ENCODE measurements at places on chromosomes 16 and 17. TPM values are rescaled to one million over a fixed set of nuclear protein-coding genes. Genes with fewer than 3 reads are reported as not detected.
A peak's percentile ranks its signal among the peaks of the same experiment; 100 is the strongest.

- DNase-seq = no peak
These were observed 7.1 kb upstream of the LPCAT2 start for GRCh38 chr16:55501549-55502322.

DNA sequence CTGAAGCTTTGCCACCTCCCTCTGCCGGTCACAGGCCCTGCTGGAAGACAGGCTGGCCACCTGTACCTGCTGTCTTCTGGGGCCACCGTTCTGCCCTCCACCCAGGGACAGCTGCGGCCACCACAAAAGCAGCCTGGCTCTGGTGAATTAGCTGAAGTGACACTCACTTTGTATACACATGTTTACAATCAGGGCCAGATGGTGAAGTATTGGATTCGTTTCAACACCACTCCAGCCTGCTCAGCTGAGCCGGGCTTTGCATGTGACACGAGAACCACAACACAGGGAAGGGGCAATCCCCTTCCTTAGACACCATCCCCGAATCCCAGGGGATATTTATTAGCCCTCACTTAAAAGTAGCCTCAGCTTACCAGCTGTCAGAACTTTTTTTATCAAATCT is 191.5 kb upstream of the RPL38 start:
- DNase-seq = no peak

- DNase-seq = no peak
These were observed 10.7 kb downstream of the RPRML start for GRCh38 chr17:46968224-46968834.

DNA sequence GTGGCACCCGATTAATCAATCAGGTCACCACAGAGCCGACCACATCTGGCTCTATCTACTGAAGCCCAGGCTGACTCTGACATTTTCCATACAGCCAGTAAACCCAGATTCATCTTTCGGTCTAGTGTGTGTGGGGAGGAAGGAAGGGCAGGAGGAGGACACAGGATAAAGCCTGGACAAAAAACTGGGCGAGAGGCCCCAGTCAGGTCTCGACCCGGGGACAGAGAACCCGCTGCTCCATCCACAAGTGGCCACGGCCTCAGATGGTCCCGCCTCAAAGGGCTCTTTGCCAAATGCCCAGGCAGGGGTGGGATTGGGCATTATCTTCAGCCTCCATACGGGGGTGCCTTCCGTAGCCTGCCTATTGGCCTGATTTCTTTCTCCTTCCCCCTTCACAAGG is 7.8 kb downstream of the ABR start:
- no peak for DNase-seq

DNA sequence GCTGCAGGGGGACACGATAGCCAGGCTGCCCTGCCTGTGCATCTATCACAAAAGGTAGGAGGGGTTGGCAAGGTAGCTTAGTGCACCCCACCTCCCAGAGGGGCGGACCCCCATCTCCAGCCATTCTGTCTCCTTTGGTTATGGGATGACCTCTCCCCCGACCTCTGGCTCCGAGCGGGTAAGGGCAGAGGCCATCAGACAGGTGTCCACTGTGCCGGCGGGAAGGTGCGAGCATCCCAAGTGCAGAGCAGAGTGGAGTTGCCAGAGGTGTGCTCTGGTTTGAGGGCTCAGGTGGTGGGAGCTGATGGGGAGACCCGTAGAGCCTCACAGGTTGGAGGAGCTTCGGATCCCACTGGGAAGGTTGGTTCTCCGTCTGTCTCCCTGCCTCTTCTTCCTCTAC is 11.7 kb downstream of the LDHD start:
- DNase-seq = no peak

GRCh38 chr16:68287276-68288251 is 23.2 kb downstream of the SLC7A6OS start:
- DNase-seq = peak; percentile 85

DNA sequence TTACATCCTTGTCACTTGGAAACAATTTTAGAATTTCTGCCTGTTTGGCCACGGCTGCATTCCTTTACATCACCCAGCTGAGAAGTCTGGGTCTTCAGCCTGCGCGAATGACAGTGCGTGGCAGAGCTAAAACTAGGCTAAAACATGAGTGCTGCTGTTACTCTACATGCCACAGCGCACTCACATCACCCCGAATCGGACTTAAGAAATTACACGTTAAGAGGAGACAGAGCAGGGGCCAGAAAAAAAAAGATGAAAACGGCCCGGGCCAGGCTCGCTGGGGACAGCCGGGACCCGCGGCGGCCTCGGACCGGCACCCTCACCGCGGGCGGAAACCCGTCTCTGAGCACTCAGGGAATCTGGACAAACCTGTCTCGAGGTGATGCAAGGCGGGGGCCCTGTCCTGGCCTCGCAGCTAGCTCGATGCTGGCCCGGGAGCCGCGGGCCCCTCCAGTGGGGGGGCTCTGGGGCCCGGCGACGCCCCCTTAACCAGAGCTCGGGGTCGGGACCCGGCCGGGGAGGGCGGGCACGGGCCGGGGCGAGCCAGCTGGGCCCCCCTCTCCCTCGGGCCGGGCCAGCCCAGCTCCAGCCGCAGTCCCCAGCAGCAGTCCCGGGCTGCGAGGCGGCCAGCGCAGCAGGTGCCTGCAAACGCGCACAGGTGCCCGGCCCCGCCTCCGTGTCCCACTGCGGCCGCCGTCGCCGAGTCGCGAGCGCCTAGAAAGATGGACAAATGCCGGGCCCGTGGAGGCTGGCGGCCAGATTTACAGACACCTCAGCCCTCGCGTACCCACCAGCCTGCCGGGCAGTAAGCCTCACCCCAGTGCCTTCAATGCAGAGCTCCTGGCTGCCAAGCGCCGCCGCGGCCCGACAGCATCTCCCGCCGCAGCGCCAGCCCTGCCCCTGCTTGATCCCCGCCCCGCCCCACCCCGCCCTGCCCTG is at the start of gene AKTIP:
TSS of gene AKTIP (minus strand) at position 879 of the 939 bp plus-strand sequence. CDS start 2,950 bp downstream, outside the sequence.
- peak; percentile 44 for DNase-seq

DNA sequence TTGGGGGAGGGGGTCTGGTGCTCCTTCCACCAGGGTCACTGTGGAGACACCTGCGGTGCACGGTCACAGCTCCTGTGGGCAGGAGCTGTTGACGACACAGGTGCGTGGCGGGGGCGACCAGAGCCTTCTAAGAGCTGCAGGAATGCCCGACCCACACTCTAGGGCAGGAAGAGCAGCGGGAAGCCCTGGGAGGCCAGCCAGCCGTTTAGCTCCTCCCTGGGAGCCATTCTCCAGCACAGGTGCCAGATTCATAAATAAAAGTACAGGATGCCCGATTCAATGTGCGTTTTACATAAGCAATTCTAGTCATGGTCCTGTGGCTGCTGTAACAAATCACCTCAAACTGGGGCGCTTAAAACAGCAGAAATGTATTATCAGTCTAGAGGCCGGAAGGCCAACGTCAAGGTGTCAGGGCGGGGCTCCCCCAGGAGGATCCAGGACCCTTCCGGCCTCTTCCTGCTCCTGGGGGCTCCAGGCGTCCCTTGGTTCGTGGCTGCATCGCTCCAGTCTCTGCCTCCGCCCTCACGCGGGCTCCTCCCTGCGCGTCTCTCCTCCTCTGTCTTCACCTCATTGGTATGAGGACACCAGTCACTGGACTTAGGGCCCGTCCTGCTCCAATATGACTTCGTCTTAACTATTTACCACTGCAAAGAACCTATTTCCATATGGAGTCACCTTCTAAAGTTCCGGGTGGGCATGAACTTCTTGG is 155.4 kb downstream of the FOXL1 start:
- DNase-seq = no peak

DNA sequence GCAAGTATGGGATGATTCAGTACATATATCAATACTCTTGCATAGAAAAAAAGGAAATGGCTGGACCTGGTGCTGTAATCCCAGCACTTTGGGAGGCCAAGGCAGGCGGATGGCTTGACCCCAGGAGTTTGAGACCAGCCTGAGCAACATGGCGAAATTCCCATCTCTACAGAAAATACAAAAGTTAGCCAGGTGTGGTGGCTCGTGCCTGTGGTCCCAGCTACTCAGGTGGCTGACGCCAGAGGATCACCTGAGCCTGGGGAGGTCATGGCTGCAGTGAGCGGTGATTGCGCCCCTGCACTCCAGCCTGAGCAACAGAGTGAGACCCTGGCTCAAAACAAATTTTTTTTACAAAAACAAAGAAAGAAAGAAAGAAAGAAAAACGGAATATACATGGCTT is 7.1 kb upstream of the SGF29 start:
- DNase-seq = no peak

GRCh38 chr16:3017794-3018506 is at the start of gene CLDN6:
TSS of gene CLDN6 (minus strand) at chr16:3018183. CDS start at chr16:3016021, 2,162 bp downstream.
- DNase-seq = no peak

- no peak for DNase-seq
These were observed 6.0 kb upstream of the ATP1B2 start for GRCh38 chr17:7644775-7645174.

GRCh38 chr17:55090079-55090492 is 121.5 kb downstream of the STXBP4 start:
- DNase-seq = no peak

GRCh38 chr17:58232707-58233156 is 5.7 kb upstream of the LPO start:
- no peak for DNase-seq

DNA sequence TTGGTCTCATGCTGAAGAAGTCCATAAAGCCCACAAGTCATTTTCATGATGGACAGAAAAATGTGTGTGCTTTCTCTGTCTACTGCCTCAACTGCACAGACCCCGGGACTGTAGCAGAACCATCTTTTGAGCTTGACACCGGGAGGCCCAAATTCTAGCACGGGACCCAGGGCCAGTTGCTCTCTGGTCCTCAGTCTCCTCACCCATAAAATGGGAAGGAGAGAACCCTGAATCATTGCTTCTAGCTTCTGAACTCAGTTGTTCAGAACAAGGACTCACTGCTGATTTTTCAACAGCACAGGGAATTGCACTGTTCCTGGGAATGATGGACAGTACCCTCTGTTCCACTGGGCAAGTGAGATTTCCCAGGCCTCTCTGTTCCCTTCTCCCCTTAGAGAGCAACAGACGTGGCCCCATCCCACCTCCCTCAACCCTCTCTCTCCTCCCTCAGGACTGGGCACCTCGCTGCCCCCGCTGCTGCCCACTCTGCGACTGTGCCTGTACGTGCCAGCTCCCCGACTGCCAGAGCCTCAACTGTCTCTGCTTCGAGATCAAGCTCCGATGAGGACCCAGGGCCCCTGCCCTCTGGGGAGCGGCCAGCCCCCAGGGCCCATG is 2.2 kb upstream of the ALDOA start:
- DNase-seq = no peak

DNA sequence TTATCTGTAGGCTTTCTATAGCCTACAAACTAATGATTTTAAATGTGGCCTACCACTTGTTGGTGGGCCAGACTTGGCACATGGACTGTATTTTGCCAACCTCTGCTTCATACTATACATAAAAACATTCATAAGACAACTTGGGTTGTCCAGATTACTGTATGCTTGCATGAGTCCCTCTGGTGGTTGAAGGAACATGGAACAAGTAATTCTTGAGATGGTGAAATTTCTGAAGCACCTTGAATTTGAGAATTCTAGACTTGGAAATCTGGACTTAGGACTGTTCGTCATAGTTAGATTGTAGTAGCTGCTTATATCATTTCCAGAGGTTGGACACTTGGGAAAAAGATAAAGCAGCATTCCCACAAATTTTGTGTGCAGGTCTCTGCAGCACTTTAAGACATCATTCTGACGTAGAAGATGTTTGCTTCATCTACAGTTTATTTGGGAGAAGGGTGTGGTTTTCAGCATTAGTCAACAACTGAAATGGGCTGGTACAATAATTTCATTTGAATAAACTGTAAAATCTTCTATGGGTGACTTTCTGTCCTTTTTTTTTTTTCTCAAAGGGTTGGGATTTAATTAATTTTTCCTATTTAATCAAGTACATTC is 31.2 kb downstream of the NFATC3 start:
- DNase-seq = no peak

DNA sequence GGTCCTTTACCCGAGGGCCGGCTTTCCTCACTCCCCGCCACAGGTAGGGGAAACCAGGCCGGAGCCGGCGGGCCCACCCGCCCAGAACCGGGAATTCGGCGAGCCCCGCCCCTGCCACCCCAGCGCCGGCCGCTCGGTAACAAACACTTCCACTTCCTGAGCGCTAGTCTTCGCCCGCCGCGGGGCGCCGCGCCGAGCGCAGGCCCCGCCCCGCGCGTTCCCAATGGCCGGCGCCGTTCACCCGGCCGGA is 224 bp upstream of the NHERF1 start:
- DNase-seq = no peak

- DNase-seq = no peak
These were observed 128.4 kb upstream of the GOT2 start for GRCh38 chr16:58862334-58863021.

GRCh38 chr17:44780845-44781480 is 22.2 kb downstream of the ADAM11 start:
- DNase-seq = peak; percentile 20

GRCh38 chr17:80751946-80752581 is 207.4 kb downstream of the RPTOR start:
- no peak for DNase-seq

GRCh38 chr17:68290268-68290954 is 516 bp downstream of the SLC16A6 start:
- peak; percentile 51 for DNase-seq

GRCh38 chr16:88526906-88527185 is 43.4 kb upstream of the ZC3H18 start:
- peak; percentile 57 for DNase-seq

DNA sequence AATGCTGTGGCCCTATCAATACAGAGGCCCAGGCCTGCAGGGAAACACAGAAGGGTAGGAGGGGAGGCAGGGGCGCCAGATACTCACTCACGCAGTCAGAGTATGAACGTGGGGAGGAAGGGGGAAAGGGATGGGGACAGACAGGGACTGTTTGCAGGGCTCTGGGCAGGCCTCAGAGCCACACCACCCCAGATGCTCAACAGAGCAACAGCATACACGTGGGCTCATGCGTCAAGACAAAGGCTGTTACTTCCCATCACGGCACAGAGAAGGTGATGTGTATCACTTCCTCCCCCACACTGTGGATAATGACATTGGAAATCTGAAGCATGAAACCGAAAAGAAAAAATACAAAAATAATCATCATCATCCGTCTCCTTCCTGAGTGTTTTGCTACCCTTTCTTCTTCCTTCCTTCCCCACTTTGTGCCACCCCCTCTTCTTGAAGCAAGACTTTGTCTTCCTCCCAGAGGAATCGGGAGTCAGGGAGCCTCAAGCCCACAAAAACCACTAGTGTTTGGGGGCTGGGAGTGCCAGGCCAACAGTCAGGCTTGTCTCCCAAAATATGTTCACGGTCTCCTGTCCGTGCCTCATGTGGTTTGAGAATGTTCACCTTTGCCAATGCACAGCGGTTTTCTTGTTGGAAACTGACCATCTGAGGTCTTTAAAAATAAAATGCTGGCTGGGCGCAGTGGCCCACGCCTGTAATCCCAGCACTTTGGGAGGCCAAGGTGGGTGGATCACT is 20.1 kb downstream of the SLC39A11 start:
- no peak for DNase-seq

The NPIPA2 gene
- 4.2 TPM for total RNA-seq

The FSCN2 gene
- total RNA-seq = 0.39 TPM

The LGALS9B gene
- total RNA-seq = not detected

The XYLT1 gene
- 8.4 TPM for total RNA-seq

The ETV4 gene
- total RNA-seq = 0.91 TPM

The DNAH17 gene
- total RNA-seq = 0.21 TPM

The KRTAP17-1 gene
- total RNA-seq = not detected

The ZNF205 gene
- 7.2 TPM for total RNA-seq

The ABCC3 gene
- 1.4 TPM for total RNA-seq

The RND2 gene
- total RNA-seq = 1.8 TPM

The MLLT6 gene
- total RNA-seq = 76.1 TPM

The ARHGDIG gene
- 5.1 TPM for total RNA-seq

The INO80E gene
- 33.6 TPM for total RNA-seq

The TNFRSF13B gene
- not detected for total RNA-seq

Measured in left cardiac atrium (tissue), 4 donors.